CD4-positive, alpha-beta T cell treated with Interferon gamma for 1 hour (primary cell): ENCODE measurements at places on chromosomes 5 and 9.

GRCh38 chr9:98135558-98135934 lies 16.5 kb upstream of the TRIM14 start:
- DNase-seq, result no peak

DNA sequence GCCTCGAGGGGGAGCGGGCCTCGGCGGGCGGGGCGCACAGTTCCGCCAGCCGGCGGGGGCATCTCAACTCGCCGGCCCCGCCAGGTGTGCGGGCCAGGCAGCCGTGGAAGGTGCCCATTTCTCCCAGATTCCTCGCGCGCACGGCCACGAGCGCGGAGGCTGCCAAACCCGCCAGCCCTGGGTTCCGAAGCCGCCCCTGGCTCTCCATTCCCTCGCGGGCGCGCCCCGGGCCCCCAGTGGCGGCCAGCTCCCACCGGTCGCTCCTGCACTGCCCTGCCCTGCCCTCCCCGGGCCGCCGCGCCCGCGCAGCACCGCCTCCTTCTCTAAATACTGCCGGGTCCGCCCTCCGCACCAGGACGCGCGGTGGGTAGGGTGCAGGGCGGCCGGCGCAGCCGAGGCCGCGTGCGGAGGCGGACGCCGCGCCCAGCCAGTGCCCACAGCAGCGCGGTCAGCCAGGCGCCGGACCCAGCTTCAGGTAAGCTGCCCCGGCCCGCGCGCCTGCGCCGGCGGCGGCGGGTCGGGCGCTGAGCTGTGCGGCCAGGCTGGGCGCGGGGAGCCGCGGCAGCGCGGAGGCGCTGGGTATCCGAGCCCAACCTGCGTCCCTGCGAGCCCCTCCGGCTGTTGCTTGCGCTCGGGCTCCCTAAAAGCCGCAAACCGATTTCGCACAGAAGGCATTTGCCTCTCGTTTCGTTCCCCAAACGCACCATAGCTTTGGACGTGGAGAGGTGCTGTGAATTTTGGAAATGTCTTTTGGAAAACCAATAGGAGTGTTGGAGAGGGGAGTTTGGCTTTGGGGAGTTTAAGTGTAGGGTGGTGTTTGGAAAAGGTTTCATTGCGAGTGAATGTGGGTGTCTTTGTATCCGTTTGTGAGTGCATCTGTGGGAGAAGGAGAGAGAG lies at the start of gene TMEM171:
TSS of gene TMEM171 (plus strand) at position 354 of the 897 bp plus-strand sequence. CDS start 2,799 bp downstream, outside the sequence.
- no peak for DNase-seq

- no peak for DNase-seq
These were observed 289.5 kb upstream of the IL12B start for GRCh38 chr5:159619826-159620225.

DNA sequence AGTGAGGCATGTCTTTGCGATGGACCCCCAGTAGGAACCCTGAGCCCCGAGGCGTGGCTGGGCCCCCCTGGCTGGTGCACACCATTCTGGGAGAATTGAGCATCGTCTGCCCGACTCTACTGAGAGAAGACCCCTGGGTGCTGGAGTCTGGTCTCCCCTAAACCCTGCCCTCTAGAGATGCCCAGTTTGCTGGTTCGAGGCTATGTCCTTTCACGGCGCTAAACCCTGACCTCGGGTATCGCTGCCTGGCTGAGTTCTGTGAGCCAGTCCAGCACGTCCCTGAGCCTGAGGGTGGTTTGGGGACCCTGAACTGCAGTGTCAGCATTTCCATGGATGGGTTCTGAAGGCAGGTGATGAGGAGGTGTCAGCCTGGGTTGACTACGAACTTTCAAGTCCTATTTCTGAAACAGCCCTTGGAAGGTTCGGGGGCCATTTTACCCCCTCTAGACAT lies 128.8 kb downstream of the RXRA start:
- no peak for DNase-seq

GRCh38 chr9:129336130-129336528 lies 158.1 kb upstream of the IER5L start:
- DNase-seq, result no peak
